ENCODE measurements at places on chromosomes 11 and 22.

DNA sequence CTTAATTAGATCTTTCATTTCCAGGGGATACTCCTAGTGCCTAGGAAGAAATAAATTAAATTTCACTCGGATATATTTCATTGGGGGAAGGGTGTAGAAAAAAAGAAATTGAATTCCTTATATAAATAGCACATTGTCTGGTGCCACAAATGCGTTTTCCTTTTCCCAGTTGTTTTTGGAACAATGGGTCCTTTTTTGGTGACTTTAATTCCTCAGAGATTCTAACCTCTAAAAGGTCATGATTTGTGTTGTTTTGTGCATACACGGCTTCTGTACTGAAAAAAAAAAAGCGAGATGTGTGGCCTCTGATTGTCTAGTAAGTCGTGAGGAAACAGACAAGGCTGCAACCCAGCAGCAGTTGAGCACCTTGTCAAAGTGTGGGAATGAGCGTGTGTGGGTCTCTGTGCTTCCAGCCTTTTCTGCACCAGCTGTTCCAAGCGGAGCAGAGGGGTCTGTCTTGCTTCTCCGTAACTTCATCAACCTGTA, 64.5 kb upstream of the CRTAM start:
- no peak for DNase-seq

GRCh38 chr11:69696749-69697468, 6.9 kb downstream of the FGF19 start:
- no peak for DNase-seq

- DNase-seq: no peak
Observed at GRCh38 chr22:16563555-16564520, 28.8 kb downstream of the CCT8L2 start.

- no peak for DNase-seq
Observed at GRCh38 chr11:119341222-119342022, 739 bp upstream of the C1QTNF5 start.

- DNase-seq: no peak
Observed at GRCh38 chr11:87466223-87466622, 428.5 kb downstream of the TMEM135 start.

DNA sequence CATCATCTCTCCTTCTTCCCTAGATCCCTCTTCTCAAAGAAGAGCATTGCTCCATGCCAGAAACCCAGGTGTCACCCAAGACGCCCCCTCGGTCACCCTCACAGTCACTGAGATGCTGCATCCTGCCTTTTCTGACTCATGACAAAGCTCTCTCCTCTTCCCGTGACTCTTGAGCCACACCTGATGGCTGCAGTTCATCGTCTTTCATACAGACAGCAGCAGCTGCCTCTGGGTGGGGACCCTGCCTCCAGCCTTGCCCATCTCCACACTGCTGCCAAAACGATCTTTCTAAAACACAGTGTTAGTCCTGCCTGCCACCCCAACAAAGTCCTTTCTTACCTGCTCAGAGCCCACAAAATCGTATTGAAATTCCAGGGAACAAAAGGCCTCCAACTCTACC, 44.8 kb downstream of the BUD13 start:
- no peak for DNase-seq

DNA sequence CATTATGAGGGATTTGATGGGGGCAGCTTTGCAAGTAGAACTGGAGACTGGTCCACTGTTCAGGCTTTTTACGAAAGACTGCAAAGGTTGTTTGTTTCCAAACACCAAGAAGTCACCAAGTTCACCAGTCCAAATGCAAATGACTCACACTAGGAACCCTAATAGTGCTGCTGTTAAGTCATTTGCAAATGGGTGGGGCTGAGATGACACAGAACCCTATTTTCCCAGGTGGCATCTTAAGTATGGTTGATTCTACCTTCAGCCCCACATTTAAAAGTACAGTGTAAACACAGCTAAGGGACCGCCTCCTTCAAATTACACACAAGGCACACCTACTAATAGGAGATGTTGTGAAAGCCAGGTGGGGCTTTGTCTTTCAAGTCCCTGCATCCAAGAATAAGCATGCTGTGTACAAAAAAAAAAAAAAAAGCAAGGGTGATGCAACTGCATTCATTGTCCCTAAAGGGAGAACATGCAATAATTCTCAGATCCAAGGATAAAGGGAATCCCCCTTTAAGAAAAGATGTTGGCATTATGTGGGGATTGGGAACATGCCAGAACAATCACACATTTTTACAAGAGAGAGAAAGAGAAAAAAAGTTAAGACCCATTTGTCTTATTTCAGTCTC, 27.3 kb downstream of the BDNF start:
- DNase-seq: no peak

GRCh38 chr11:116136987-116137674, 632.9 kb upstream of the CADM1 start:
- DNase-seq: no peak

DNA sequence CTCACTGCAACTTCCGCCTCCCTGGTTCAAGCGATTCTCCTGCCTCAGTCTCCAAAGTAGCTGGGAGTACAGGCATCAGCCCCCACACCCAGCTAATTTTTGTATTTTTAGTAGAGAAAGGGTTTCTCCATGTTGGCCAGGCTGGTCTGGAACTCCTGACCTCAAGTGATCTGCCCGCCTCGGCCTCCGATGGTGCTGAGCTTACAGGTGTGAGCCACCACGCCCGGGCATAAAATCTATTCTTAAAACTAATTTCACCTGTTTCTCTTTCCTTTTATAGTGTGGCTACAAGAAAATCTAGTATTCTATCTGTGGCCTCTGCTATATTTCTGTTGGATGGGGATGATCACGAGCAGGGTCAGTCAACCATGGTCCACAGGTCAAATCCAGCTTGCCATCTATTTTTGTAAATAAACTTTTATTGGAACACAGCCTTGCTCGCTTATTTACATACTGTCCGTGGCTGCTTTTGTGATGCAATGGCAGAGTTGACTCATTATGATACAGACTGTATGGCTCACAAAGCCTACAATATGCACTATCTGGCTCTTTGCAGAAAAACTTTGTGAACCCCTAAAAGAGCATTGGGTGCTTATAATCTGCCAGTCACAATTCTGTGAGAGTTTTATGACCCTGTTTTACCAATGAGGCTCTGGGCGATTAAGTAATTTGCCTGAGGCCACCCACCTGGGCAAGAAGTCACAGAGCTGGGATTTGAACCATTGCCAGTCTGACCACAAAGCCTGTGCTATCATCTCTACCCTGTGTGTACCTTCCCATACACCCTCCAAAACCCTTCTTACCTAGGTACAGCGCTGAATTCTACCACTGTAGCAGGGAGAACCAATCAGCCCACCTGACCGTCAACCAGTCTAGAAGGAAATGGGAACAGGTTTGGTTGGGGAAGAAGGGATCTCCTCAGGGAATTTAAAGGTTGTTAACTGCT, 28.3 kb downstream of the SLC1A2 start:
- DNase-seq: no peak

GRCh38 chr11:32141745-32142546, 51.1 kb downstream of the RCN1 start:
- DNase-seq: no peak

DNA sequence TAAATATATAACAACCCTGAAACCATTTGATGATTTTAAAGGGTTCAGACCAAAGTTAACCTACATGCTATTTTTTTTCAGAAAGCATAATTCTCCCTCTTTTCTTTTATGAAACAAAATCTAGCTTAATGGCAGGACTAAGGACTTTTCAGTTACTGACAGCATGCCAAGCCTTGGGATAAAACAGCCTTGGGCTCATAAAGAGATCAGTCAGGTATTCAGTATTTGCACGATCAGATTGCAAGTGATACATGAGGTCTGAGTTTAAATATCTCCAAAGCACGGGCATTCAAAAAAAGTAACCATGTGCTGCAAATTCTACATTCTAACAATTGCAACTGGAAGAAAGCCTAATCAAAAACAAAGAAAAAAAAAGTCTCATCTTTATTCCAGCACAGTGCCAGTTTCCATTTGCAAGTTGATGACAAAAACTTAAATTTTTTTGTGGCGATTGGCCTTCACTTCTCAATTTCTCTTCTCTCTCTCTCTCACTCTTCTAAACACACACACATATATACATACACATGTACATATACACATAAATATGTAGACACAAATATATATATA, 60.1 kb downstream of the CTSC start:
- no peak for DNase-seq

DNA sequence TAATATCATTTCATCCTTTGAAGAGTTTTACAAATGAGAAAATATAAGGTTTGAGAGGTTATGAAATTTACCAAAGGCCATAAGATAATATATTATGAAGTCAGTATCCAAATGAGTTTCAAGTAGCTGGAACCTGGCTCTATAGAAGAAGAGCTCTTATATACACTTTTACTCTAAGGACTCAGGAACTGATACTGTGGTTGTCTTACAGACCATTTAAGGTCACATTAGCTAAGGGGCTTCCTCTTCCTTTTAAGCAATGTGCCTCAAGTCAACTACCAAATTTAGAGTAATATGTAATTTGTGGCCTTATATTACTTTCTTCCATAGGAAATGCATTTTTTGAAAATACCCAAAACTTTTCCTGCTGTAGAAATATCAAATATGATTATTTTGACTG, 369.3 kb downstream of the DLG2 start:
- no peak for DNase-seq

GRCh38 chr11:43802509-43802908, 78.1 kb upstream of the ALKBH3 start:
- DNase-seq: no peak

DNA sequence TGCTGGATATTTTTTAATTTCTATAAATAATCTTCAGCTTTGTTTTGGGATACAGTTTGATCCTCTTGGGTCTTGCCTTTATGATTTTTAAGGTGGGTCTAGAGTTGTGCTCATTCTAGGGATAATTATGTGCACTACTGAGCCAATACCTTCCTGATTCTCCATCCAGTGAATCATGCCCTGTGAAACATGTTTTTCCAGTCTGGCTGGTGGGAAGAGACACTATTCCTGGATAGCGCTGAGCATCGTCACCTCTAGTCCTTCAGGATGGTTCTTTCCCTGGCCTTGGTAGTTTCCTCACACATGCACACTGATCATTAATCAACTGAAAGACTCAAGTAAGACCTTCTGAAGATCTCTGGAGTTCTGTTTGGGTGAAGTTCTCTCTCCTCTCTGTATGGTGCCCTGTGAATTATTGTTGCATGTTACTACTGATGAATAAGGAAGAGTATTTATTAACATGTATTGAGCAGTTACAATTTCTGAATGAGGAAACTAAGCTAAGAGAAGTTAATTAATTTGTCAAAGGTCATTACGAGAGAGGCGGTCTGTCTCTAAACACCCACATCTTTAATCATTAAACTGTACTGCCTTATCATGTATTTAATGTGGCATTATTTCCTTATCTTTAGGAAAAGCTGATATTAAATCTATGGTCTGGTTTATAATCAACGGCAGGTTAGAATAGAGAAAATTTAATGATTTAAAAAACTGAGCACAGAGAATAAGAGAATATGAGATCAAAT, 39.1 kb upstream of the LIPT2 start:
- DNase-seq: no peak

GRCh38 chr11:76810151-76810853, 27.1 kb downstream of the TSKU start:
- DNase-seq: no peak

DNA sequence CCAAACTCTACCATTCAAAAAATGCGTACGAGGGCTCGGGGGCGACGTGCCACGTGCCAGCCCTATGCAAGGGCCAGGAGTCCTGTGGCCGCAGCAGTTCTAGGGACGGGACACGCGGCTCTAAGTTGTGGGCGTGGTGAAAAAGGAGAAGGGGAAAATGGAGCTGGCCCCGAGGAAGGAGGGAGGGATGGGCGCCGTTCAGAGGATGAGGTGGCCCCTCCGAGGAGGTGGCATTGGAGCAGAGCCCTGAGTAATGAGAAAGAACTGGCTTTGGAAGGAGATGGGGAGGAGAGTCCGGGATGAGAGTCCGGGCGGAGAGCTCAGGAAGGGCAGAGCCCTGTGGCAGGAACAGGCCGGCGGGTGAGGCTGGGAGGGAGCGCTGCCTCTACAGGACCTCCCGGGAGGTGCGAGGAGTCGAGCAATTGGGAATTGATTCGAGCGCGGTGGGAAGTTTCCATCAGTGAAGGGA, 21.0 kb downstream of the OTUB1 start:
- no peak for DNase-seq

DNA sequence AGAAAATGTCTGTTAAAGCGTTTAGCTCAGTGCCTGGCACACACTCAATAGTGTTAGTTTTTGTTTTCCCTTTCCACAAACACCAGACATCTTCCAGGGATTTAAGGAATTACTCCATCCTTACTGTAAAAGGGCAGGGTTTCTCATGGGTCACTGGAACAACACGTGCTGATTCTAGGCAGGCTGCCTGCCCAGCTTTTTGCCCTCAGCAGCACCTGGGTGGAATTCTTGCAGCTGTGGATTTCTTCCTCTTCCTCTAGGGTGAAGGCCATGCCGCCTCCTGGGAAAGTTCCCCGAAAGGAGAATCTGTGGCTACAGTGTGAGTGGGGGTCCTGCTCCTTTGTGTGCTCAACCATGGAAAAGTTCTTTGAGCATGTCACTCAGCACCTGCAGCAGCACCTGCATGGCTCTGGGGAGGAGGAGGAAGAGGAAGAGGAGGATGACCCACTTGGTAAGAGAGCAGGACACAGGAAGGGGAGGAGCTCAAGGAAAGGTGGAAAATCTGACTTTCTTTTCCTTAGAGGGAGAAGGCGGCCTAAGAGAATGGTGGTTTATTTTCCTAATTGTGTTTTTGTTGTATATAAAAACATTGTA, 5.4 kb downstream of the HINFP start:
- DNase-seq: no peak

DNA sequence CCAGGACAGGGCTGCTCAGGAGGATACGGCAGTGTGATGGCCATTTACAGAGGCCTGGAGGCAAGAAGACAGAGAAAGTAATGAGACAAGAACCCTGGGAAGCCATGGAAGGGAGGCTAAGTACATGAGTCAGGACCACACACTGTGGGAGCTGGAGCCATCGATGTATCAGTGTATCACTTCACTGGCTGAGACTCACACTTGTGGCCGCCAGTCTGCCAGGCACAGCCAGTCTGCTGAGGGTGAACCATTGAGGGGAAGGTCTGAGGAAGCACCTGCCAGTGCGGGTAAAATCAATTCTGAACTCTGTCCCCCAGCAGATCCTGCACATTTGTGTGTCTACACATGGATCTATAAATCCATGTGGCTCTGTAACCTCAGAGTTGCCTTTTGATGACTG, 195.6 kb downstream of the GRIK4 start:
- DNase-seq: no peak

DNA sequence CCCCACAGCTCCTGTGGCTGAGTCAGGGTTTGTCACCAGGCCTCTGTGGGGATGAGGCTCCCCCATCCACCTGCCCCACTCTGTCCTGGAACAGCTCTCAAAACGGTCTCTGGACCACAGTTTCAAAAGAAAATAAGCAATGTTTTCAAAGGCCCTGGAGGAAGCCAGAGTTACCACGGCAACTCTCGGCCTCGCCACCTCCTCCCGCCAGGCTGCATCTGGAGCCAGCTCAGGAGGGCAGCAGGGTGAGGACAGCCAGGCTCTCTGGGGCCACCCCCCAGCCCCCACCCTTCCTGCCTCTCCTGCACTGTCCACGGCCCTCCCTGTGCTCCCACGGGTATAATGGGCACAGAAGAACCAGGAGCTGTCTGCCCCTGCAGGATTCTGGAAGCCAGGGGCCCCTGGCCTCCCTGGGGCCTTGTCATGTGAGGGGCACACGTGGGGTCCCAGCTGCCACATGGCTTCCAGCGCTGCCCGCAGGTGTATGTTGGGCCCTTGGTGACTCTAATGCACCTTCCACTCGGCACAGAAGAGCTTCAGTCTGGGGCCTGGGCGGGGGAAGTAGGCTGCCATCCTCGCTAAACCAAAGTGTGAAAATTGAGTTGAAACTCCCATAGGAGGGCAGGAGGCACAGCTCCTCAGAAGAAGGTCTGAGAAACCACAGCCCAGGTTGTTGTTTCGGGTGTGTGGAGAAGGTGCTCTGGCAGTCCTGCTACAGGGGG, 10.3 kb downstream of the CD81 start:
- no peak for DNase-seq

GRCh38 chr11:76628408-76628947, 42.1 kb downstream of the LRRC32 start:
- no peak for DNase-seq

Measured in cortex of kidney (tissue), 1 donor.